ENCODE measurements at places on chromosomes 6 and 20. TPM values are rescaled to one million over a fixed set of nuclear protein-coding genes. Genes with fewer than 3 reads are reported as not detected.

ABCC10 gene
- 46.5 TPM for total RNA-seq

- no peak for DNase-seq
These were observed 39.0 kb downstream of the PLAGL1 start for GRCh38 chr6:143969077-143969476.

GRCh38 chr6:160137989-160138835 lies 16.6 kb downstream of the SLC22A1 start:
- no peak for DNase-seq

GRCh38 chr6:36986704-36987047 lies 680 bp upstream of the MTCH1 start:
- DNase-seq: no peak

PPARD gene
- 27.1 TPM for total RNA-seq

GRCh38 chr20:60016406-60016805 lies 58.2 kb downstream of the CDH26 start:
- DNase-seq: no peak

FAM217A gene
- total RNA-seq: not detected

DPPA5 gene
- not detected for total RNA-seq

DNA sequence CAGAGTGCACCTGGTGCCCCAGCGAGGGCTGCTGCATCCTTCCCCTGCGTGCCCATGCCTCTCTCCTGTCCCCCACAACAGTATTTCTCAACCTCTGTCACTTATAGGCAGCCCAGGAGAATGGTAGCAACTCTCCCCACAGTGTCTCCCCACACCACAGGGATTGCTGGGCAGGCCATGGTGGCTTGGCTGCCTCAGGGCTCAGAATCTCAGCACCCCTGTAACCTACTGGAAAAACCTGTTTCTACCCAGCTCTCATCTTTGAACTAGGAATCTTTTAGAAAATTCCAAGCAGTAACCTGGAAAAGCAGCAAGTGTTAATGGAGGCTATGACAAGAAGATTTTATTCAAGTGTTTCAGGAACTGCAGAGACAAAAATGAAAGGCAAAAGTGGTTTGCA lies 38.0 kb downstream of the CD164 start:
- DNase-seq: no peak

DNA sequence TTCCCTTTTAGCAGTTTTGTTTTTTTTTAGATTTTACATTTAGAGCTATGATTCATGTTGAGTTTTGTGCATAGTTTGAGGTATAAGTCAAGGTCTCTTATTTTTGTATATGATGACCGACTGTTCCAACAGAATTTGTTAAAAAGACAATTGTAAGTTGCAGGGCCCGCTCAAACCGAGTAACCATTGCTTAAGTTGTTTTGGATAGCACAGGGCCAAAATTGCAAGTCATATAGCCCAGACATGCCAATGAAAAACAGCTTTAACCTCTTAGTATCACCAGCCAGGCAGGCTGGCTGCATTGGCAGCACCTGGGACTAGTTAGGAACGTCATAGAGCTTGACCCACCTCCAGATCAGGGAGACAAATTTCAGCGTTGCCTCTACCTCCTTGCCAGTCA lies 47.3 kb downstream of the PFDN4 start:
- no peak for DNase-seq

All from type B pancreatic cell (in vitro differentiated cells).